Activated naive CD4-positive, alpha-beta T cell (primary cell): ENCODE measurements at places on chromosomes 2 and 18.

DNA sequence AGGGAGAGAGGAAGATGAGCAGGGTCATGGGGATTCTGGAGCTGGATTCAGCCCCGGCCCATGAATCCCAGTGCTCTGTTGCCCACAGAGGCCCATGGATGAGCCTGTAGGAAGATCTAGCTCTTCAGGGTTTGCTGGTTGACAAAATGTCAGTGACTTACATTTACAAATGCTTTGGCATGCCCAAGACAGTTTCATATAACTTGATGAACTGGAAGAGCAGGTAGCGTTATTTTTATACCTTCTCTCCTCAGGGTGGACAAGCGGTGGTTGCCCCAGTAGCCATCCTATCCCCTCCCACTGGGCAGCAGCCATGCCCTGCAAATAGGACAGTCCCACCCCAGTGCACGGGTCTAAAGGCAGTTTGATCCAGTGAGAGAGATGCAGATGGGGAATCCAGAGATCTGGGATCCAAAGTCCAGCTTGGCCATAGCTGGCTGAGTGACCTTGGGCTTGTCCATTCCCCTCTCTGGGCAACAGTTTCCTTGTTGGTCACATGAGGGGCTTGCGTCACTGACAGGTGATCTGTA, 21.5 kb upstream of the KCNK3 start:
- DNase-seq: no peak

DNA sequence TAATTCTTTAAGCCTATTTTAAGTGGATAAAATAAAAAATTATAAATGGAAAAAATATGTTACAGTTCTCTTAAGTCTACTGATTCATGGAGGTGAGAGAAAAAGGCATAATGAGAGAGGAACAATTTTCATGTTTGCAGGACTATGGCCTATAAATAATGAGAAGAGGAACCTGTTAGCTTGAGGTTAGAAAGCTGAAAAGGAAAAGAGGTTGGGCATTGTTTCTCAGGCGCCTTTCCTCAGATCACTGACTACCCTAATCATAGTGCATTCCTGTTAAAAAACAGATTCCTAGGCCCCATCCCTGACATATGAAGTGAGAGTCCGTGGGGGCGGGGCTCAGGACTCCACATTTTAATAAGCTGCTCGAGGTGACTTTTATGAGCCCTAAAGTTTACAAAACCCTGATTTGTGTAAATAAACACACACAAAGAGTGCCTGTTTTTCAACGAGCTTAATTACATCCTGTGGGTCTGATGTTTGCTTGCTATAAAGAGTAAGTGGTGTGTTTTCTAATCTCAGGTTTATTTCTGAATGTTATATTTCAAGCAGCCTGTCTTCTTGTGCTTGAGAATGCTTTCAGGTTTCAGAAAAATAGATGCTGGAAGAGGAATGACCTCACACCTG, 335.5 kb downstream of the CLIP4 start:
- no peak for DNase-seq

DNA sequence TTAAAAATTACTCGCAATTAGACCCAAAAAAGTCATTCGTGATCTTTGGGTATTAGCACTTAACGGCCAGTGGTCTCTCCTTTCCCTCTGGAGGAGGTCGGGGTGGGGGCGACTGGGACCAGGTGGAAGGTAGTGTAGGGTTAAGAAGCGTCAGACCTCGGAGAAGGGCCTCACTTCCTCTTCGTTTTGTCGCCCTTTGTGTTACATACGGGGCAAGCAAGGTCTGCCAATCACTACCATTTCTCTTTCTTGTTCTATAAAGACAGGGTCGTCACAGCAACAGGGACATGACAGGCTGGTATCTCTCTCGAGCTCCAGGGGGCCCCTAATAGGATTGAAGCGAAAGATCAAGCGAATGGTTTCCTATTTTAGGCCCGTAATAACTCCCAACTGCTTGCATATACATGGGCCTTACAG, 136.6 kb downstream of the INSIG2 start:
- no peak for DNase-seq

DNA sequence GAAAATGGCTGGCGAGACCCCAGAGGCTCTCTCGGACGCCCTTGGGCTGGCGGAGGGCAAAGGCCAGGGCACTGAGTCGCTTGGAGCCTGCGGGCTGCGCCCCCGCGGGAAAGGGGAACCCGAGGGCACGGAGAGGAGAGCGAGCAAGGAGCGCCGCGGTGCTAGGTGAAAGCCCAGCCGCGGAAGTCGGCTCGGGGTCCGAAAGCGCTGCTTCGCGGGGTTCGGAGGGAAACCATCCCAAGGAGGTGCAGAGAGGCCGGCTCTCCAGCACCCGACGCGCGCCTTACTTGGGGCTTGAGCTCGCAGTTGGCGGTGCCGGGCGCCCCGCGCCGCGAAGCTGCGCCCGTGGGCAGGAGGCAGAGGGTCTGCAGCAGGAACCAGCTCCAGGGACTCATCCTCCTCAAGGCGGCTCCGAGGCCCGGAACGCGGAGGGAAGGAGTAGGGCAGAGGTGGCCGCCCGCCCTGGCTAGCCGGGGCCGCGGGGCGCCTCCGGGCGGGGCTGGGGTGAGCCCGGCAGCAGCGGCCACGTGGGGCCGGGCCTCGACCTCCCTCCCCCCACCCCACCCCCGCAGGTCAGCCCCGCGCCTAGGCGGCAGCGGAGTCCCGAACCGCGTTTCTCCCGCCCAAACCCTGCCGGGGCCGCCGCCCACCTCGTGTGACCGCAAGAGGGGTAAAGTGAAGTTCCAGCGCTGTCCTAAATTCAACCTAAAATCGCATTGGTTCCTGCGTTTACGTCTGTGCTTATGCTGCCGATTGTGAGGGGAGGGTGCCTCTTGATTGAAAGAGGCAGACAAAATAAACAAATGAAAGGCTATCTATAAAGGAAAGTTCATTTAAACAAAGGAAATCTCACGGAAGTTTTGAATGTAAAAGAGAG, at the start of gene TRABD2A:
TRABD2A (minus strand) TSS at position 440 of the 877 bp plus-strand sequence; CDS start at position 395, 45 bp downstream.
- no peak for DNase-seq

DNA sequence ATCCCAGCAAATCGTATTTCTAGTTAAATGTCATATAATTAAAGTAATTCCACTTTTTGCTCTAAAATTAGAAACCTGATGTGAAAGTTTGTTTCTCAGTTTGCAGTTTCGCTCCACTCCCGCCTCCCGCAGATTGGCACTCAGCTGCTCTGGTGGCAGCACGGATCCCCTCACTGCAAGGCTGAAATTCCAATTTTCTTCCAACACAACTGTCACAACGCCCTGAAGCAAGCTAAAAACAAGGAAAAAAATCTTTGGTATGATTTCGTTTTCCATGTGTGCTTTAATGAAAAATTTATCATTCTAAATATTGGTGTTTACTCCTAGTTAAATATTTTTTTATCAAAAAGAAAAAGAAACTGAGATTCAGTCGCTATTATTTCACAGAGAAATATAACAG, 38.5 kb downstream of the FTCDNL1 start:
- DNase-seq: no peak

- DNase-seq: no peak
These were observed 61.8 kb downstream of the NRP2 start for GRCh38 chr2:205744074-205744591.

GRCh38 chr2:189439342-189439741, 1.9 kb upstream of the WDR75 start:
- no peak for DNase-seq

GRCh38 chr2:67733517-67733916, 329.3 kb downstream of the C1D start:
- DNase-seq: no peak

- DNase-seq: no peak
These were observed 270.6 kb downstream of the CELF4 start for GRCh38 chr18:37294951-37295350.

- DNase-seq: no peak
These were observed 1.7 kb upstream of the NDUFV2 start for GRCh38 chr18:9100796-9101195.

GRCh38 chr2:169275696-169276444, 86.5 kb downstream of the LRP2 start:
- DNase-seq: no peak

DNA sequence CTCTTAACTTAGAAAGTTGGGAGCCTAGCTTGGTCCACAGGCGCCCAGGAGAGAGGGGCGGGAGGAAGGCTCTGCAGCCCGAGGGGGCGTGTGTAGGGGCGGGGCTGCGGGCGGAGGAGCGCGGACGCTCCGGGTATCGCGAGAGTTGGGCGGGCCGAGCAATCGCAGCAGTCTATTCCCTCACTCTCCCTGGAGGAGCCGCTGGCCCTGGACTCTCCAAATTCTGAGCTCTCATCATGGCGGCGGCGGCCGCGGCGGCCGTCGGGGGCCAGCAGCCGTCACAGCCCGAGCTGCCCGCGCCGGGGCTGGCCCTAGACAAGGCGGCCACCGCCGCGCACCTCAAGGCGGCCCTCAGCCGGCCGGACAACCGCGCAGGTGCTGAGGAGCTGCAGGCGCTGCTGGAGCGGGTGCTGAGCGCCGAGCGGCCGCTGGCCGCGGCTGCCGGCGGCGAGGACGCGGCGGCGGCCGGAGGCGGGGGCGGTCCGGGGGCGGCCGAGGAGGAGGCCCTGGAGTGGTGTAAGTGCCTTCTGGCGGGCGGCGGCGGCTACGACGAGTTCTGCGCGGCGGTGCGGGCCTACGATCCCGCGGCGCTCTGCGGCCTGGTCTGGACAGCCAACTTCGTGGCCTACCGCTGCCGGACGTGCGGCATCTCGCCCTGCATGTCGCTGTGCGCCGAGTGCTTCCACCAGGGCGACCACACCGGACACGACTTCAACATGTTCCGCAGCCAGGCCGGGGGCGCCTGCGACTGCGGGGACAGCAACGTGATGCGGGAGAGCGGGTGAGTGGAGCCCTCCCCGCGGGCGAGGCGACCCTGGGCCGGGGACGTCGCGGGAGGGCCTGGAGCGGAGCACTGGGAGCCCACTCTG, at the start of gene UBR3:
UBR3 (plus strand) TSS at position 183 of the 869 bp plus-strand sequence; CDS start at position 237, 54 bp downstream.
- peak; percentile 75 for DNase-seq

- DNase-seq: no peak
These were observed 357.2 kb upstream of the SALL3 start for GRCh38 chr18:78622251-78622906.

GRCh38 chr2:135030826-135031225, 16.4 kb downstream of the MAP3K19 start:
- DNase-seq: no peak

DNA sequence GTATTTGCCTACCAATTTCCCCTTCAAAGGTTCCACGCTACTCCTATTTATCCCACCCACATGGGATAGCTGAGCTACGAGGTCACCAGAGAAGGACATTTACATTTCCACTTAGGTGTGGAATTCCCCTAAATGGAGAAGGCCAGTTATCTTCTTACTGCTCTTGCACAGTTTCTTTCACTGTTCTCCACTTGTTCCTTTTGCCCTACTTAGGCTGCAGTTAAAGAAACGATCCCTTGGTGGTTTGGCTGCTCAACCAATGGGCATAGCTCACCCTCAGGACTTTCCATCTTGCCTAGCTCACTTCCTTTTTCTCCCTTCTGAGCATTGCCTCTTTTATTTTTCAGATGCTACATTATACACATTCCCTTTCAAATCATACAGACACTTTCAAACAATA, 11.2 kb upstream of the NABP1 start:
- no peak for DNase-seq

- no peak for DNase-seq
These were observed 22.5 kb downstream of the TEX44 start for GRCh38 chr2:231615058-231615671.

DNA sequence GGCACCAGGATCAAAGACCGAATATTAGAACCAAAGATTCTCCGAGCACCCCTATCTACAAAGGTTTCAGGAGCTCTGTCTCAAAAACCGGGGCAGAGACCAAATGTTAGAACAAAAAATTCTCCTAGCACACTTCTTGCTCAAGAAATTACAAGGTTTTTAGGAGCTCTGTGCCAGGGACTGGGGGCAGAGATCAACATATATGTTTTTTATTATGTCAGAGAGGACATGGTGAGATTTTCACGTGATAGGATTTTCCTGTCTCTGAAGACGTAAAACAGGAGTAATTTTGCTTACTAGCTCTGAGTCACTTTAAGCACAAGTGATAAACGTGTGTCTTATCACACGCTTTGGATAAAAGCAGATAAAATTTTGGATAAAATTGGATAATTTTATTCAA, 34.8 kb upstream of the ODC1 start:
- no peak for DNase-seq

- DNase-seq: no peak
These were observed 48.3 kb upstream of the ITGA4 start for GRCh38 chr2:181408861-181409260.

DNA sequence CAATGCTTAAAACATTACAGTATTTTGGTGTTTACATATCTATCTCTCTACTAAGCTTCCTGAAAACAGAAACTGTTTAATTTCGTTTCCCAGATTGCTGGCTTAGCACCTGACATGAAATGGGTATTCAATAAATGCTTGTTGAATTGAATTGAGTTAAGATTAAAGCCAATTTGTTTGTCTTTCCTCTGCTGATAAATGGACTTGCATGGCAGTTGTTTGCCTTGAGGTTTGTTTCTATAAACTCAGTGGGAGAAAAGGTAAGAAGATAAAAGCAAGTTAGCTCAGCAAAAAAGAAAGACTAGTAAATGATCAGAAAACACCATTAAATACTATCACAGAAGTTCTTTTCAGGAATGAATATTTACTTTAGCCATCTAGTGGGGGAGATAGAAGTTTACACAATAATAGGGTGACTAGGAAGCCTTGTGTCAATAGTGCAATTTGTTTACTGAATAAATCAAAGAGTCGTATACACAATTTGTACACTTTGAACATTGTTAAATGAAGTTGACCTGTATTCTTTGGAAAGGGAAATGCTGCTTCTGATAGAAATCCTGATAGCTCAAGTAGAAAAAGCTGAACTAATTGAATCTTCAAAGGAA, 754.5 kb upstream of the FAM98A start:
- DNase-seq: no peak

- no peak for DNase-seq
These were observed 132.0 kb downstream of the SH3BP4 start for GRCh38 chr2:235083822-235084221.

DNA sequence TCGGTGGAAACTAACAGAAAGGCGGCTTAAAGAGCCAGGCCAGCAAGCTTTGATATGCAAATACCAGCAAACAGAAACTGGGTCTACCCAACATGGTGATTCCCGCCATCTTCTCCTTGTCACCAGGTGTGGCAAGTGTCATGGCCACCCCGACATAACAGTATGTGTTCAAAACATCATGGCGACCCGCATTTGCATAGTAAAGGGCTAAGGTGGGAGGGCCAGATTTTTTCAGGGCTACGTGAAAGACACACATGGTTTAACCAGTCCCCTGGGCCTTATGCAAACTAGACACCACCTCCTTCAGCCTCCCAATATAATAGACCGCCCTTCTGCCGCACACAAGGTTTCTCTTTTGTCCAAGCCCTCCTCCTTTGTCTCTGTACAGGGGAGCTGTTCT, 260.4 kb downstream of the METTL4 start:
- no peak for DNase-seq

DNA sequence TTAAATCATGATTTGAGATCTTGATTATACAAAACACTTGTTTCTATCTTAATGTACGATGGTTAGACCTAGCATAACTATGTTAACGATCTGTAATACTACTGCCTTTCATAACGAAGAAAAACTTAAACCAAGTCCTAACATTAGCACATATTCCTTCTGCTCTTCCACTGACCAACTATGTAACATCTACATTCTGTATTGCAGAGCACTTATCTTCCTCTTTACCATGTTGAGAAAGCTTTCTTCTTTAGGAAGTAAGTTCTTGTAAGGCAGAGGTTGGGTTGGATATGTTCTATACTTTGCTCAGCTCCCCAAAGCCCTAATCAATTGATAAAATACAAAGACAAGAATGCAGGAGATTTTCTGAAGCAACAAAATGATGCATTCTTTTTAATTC, 7.9 kb upstream of the ZNF407 start:
- DNase-seq: no peak
